ENCODE measurements at places on chromosomes 3 and 15.
A peak's percentile ranks its signal among the peaks of the same experiment; 100 is the strongest.

DNA sequence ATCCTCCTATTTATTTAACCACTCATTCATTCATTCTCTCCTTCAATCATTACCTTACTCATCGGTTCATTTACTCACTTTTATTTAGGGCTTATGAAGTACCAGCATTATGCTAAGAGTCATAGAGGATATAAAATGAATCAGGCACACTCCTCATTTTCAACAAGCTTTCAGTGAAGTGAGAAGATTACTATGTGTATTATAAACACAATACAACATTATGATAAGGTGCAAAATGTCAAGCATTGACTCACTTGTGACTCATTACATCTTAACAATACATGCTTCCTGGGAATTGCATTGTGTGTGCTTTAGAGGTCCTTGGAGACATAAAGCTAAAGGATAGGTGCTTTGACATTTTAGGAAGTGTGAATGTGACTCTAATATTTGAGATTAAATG lies 60.4 kb downstream of the PLAAT1 start:
- DNase-seq: peak; percentile 69

- DNase-seq: no peak
Observed at GRCh38 chr3:16595778-16596177, 9.4 kb downstream of the DAZL start.

DNA sequence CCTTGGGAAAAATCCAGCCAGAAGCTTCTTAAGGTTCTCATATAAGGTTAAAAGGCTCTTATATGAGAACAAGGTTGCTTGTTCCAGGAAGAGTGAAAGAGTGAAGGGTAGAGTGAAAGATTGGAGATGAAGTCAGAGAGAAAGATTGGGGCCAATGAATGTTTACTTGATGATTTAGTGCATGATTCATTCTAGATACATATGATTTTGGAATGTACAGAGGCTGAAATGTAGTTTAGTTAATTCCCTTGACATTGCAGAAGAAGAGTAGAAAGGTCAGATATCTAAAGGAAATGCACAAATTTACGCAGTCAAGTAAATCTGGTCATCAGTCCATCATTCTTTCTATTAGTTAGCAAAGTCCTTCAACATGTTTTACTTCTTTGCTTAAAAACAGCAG lies 619.8 kb upstream of the ZNF717 start:
- no peak for DNase-seq

DNA sequence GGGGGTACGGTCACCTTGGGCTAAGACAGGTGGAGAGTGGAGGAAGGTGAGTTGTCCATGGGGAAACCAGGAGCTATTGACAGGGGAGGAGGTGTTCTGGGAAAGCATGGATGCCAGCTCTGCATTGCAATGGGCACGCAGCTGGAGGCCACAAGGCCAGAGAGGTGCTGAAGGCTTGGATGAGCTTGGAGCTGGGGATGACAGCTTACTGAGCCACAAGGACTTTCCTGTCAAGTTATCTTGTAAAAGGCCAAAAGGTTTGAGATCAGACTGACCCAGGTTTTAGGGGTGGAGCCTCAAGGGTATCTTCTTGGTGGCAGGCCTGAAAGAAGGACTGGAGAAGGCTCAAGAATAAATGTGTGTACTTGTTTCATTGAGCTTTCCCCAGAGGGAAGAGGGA lies 115.2 kb downstream of the ASB7 start:
- DNase-seq: no peak

DNA sequence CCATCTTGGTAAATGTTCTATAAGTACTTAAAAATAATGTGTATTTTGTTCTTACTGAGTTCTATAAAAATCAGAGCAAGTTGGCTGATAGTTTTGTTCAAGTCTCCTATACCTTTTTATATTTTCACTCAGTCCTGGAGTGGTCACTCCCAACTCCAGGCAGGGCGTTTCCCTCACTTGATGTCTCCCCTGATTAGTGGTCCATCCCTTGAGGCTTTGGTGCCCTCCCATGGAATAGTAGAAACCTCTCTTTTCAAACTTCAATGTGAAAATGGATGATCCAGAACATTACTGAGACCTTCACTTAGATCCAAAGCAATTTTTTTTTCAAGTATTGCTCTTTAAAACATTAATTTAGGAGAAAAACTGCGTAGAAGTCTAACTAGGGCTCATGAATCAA lies 25.0 kb upstream of the SCN10A start:
- DNase-seq: no peak
